Stimulated activated memory B cell treated with anti-CD40 and anti-IgM and Interleukin-4, amounts not matched to agents 10 μg/mL and 1 μg/mL and 100 μg/mL, for 72 hours (primary cell): ENCODE measurements at places on chromosomes 11 and 22.

GRCh38 chr11:8744423-8744822 is 61.8 kb downstream of the RPL27A start:
- ATAC-seq = peak; percentile 81

- no peak for ATAC-seq
Observed at GRCh38 chr11:16784097-16784496, 45.6 kb downstream of the C11orf58 start.

GRCh38 chr11:128593281-128593680 is 5.9 kb upstream of the ETS1 start:
- no peak for ATAC-seq

- no peak for ATAC-seq
Observed at GRCh38 chr22:36636916-36637315, 66.6 kb downstream of the CACNG2 start.

DNA sequence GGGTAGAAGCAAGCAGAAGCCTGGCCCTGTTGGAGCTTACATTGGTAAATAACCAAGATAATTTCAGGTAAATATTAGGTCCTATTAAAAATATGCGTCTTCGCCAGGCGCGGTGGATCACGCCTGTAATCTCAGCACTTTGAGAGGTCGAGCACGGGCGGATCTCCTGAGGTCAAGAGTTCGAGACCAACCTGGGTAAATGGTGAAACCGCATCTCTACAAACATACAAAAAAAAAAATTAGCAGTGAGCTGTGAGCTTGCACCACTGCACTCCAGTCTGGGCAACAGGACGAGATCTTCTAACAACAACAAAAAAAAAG is 529 bp upstream of the SULT4A1 start:
- ATAC-seq = no peak

DNA sequence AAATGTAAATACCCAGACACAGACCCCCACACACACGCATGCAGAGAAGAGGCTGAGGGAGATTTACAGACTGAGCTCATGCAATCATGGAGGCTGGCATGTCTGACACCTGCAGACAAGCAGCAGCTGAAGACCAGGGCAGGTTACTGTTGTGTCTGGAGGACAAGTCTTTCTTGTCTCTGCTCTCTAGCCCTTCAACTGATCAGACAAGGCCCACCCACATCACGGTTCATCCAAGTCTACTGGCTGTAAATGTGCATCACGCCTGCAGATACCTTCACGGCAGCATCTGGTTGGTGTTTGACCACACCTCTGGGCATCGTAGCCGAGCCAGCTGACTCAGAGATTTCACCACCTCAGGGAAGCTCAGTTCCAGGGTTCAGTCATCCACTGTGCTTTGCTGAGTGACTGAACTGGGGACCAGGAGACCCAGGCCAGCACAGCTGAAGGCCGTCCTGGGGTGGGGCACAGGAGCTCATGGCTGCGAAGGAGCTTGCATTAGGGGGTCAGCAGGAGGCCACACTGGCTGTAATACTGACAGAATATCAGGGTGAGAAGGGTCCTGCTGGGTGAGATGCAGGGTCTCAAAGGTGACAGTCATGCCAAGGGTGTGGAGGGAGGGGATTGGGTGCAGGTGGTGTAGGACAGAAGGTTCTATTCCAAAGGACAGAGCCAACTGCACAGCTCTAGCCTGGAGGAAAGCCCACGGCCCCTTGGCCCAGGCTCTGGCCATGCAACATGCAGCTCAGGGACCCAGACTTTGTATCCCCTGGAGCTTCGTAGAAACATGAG is 304.9 kb downstream of the BRD1 start:
- no peak for ATAC-seq

GRCh38 chr11:3946455-3947017 is 91.1 kb downstream of the STIM1 start:
- ATAC-seq = no peak

DNA sequence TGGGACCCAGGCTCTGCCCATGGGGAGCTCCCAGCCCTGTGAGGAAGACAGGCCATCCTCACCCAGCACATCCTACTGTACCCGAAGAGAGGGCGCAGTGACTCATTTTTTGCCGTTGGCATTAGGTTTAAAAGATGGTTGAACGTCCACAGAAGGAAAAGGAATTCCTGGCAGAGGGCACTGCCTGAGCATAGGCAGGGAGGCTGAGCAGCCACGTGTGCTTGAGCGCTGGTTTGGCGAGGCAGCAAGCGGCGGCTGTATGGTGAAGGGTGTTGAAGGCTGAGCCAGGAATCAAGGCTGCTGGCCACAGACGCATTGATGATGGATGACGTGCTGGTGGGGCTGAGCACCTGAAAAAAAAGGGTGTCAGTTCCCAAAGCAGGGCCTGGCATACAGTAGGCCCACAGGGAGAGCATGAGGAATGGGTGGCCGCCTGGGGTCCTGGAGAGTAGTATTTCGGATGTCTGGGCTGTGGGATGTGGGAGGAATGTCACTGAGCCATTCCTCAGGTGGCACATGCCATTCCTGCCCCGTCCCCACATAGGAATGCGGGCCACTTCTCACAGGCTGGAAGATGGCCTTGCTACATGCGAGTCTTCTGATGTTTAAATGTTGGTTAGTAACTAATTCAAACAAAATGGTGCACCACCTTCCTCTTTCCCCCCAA is 112.5 kb downstream of the KIAA1671 start:
- no peak for ATAC-seq

DNA sequence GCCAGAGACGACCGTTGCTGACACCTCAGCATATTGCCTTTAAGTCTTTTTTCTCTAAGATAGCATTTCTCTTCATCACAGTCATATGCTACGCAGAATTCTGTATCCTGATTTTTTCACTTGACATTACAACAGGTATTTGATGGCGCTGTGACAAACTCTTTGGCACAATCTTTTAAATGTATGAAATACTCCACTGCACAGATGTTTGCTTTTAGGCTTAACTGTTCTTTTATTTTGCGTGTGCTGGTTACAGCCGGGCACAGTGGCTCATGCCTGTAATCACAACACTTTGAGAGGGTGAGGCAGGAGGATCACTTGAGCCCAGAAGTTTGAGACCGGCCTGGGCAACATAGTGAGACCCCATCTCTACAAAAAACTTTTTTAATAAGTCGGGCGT is 52.0 kb upstream of the PPP6R3 start:
- no peak for ATAC-seq
